ENCODE measurements at places on chromosomes 3 and 15. TPM values are rescaled to one million over a fixed set of nuclear protein-coding genes. Genes with fewer than 3 reads are reported as not detected.

- DNase-seq: no peak
Observed at GRCh38 chr3:134381831-134382442, 7.7 kb upstream of the AMOTL2 start.

GRCh38 chr3:73401616-73402279 lies 223.0 kb downstream of the PDZRN3 start:
- peak; percentile 52 for DNase-seq

GRCh38 chr3:126530171-126531050 lies 6.5 kb downstream of the CHST13 start:
- peak; percentile 67 for DNase-seq

DNA sequence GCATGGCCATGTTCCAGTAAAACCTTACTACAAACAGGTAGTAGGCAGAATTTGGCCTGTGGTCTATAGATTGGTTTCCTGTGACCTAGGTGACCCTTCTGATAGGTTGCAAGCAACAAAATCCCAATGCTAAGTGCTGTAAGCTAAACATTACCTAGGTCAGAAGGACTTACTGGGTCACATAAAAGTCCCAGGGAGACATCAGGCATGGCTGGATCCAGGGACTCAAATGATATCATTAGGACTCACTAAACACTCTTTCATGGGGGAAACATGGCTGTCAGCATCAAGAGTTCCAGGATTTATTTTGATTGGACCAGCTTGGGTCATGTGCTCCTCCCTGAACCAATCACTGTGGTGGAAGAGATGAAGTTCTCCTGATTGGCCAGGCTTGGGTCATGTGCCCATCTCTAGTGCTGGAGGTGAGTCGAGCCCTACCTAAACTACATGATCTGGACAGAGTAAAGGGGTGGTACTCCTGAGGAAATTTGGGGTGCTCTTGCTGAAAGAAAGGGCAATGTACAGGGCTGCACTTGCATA lies 16.8 kb upstream of the SLC6A1 start:
- no peak for DNase-seq

GRCh38 chr3:66480666-66481065 lies 20.2 kb downstream of the LRIG1 start:
- no peak for DNase-seq

DNA sequence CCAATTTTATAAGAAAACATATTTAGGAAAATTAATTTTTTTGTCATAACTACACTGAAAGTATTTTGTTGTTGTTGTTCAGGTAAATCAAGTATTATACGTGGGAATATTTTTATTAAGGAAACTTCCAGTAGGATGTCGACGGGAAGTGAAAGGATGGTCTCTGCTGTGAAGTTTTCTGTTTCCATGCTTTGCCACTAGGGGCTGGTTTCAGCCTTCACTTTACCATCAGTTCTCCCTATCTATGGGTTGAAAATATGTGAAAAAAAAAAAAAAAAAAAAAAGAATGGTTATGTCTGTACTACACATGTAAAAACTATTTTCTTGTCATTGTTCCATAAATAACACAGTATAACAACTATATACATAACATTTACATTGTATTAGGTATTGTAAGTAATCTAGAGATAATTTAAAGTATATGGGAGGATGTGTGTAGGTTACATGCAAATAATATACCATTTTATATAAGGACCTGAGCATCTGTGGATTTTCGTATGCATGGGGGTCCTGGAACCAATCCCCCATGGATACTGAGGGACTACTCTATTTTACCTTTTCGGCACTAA lies 136.7 kb downstream of the SMAD6 start:
- DNase-seq: no peak

DNA sequence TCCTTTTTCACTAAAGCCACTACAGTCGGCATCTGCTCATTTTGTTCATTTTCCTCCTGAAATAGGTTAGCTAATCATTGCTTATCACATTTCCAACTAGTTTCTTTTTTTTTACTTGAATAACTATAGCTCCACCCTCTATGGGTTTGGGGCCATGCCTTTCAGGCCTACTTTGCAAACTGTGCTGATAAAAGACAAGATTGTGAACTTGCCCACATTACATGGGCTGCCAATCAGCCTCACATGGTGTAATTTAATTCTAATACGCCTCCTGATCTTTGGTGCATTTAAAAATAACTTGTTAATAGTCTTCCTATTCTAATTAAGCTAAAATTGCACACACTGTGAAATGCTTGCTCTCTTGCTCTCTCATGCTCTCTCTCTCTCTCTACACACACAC lies 90.5 kb downstream of the TGFBR2 start:
- DNase-seq: no peak

DNA sequence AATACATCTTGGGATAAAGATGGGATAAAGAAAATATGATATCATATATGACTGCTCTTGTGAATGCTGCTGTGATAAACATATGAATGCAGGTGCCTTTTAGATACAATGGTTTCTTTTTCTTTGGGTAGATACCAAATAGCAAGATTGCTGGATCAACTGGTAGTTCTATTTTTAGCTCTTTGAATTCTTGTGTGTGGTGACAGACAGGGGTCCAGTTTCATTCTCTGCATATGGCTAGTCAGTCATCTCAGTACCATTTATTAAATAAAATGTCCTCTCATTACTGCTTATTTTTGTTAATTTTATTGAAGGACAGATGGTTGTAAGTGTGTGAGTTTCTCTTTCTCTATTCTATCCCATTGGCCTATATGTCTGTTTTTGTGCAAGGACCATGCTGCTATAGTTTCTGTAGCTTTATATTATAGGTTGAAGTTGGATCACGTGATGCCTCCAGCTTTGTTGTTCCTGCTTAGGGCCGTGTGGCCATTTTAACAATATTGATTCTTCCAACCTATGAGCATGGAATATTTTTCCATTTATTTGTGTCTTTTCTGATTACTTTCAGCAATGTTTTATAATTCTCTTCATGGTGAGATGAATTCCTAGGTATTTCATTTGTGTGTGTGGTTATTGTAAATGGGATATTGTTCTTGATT lies 1089.8 kb upstream of the CADM2 start:
- no peak for DNase-seq

DNA sequence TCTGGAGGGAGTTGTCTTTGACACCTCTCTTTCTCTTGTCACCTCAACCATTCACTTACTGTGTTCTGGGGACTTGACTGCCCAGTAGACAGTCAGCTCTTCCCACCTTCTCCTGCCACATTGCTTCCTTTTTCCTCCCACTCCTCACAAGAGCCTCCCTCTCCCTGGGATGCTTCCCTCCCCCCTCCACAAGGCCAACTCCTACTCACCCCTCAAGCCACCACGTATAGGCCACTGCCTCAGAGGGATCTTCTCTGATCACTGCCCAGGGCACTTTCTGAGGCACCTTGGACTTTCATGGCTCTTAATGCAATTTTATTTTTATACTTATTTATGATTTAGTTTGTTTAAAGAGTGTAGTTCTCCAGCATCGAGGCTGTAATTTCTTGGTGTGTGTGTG lies 23.2 kb downstream of the THSD4 start:
- DNase-seq: no peak

- DNase-seq: no peak
Observed at GRCh38 chr15:96894659-96895058, 564.2 kb downstream of the NR2F2 start.

DNA sequence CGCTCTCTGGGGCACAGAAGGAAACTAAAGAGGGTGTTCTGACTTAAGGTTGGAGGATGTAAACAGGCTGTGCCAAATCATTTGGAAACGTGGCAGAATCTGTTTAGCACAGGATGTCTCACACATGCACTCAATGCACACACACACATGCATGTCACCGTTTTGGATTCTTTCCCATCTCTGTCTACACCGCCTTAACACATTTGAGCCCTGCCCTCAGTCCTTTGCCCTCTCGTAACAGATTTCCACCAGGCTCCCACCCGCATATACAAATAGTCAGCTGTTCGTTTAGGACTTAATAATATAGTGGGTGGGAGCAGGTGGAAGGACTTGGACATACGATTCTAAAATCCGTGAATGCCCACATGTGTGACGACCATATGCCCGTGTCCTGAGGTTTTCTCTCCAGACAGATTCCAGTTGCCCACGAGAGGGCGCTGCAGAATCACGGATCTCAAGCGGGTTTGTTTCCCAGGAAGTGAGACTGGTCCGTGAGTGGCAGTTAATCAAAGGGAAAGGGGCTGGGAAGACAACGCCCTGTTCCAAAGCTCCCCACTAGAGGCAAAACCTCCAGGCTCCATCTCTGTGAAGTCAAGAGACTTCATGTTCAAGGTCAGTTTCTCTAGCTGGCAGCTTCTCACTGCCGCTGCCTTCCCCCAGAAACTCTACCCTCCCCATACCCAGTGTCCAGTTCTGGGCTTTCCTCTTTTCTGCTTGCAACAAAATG lies 44.5 kb downstream of the NOX5 start:
- DNase-seq: peak; percentile 93

GRCh38 chr15:84606653-84607120 lies 5.9 kb downstream of the ZSCAN2 start:
- DNase-seq: no peak

DNA sequence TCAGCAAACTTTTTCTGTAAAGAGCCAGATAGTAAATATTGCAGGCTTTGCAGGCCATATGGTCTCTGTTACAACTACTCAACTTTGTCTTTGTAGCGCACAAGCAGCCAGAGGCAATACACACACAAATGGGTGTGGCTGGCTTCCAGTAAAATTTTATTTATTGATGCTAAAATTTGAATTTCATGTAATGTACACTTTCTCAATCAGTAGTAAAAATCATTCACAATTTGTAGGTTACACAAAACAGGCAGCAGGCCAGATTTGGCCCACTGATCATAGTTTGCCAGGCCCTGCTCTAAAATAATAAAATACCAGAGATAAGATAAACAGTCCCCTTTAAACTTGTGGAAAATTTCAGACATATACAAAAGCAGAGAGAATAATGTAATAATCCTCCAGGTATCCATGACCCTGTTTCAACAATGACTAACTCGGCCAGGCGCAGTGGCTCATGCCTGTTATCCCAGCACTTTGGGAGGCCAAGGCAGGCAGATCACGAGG lies 330.3 kb downstream of the SHQ1 start:
- no peak for DNase-seq

DNA sequence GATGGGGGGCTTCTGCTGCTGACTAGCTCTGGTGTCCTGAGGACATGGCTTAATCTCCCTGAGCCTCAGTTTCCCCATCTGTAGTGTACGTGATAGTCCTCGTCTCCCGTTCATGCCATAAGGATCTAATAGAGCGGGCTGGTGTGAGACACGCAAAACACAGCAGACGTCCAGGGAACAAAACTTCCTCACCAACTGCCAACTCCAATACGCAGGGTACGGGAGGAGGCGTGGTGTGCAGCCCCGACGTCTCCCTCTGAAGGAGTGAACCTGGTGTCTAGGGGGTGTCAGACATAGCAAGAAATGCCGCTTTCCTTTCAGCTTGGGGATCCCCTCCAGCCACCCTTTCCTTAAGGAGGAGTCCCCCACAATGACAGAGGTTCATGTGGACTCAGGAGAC lies 55.0 kb downstream of the SMAD6 start:
- no peak for DNase-seq

GRCh38 chr3:125331243-125331642 lies 43.9 kb downstream of the ZNF148 start:
- no peak for DNase-seq

DNA sequence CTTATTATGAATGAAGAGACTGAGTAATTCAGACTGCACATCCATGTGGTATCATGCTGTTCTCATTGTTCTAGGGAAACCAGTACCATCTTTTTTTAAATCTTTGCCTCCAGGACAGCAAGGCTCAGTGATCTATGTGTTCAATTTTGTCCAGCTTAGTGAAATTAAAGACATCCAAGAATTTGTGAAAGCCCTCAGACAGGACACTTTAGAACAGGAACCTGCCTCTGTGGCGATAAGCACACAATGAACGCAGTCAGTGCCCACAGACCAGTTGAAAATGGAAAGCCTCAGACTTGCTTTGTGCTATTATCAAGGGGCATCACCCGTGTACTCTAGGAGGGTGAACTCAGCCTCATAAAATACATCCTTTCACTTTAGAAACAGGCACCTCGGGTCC lies 20.1 kb downstream of the EID1 start:
- DNase-seq: no peak

GRCh38 chr3:163929069-163929652 lies 1149.1 kb downstream of the SI start:
- no peak for DNase-seq

GRCh38 chr15:90286678-90287077 lies 21.2 kb downstream of the NGRN start:
- no peak for DNase-seq

- DNase-seq: no peak
Observed at GRCh38 chr3:39137435-39137936, 15.9 kb downstream of the CSRNP1 start.

GRCh38 chr15:42360535-42361112 lies 1.3 kb downstream of the CAPN3 start:
- no peak for DNase-seq

DNA sequence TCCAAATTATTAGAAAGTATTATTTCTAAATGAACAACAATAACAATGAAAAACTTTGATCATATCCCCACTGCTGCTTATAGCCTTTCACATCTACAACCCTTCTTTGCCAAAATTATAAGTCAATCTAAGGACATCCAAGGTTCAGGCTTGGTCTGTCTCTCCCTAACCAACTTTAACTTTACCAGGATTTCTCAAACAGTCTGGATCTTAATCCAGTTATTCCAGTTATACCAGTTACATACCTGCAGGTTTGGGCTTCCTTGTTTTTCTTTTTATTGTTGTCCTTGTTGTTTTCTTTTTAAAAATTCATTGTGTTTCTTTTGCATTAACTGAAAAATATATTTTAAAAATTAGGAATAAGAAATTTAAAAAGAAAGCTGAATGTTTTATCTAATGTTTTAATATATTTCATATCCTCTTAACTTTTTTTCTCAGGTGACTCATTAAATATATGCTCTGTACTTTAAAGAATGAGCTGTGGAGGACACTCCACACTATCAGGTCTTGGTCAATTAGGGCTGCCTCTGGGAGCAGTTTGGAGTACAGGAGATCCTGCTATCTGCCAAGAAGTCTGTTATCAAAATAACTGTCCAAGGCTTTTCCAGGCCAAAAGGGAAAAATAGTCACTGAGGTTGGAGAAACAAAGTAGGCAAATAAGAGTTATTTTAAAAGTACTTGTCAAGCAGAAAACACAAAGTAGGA lies 421.4 kb downstream of the EPHA6 start:
- DNase-seq: no peak

DNA sequence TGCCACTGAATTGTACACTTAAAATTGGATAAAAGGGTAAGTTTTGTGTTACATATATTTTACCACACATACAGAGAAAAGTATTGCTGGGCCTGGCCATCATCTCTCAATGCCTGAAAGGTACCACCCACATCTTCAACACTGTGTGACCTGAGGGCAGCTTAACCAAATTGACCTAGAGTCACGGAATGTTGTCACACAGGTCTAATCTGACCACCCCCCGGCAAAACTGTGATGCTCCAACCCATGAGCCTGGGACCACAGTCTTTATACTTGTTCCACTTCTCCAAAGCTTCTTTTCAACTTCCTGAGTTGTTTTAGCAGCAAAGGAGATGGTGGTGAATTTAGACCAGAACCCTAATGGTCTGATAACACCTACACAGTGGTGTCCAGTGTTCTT lies 210.3 kb upstream of the TPM1 start:
- no peak for DNase-seq

GRCh38 chr3:123011447-123011846 lies 16.1 kb downstream of the SEMA5B start:
- DNase-seq: no peak

C15orf61 gene
- total RNA-seq: 13.6 TPM

ZIC1 gene
- total RNA-seq: not detected

SPINK8 gene
- total RNA-seq: not detected

GOLIM4 gene
- total RNA-seq: 63.2 TPM

SST gene
- total RNA-seq: not detected

Data from left ventricle myocardium superior (tissue), 1 donor.